ENCODE measurements at places on chromosomes 3 and 15.

DNA sequence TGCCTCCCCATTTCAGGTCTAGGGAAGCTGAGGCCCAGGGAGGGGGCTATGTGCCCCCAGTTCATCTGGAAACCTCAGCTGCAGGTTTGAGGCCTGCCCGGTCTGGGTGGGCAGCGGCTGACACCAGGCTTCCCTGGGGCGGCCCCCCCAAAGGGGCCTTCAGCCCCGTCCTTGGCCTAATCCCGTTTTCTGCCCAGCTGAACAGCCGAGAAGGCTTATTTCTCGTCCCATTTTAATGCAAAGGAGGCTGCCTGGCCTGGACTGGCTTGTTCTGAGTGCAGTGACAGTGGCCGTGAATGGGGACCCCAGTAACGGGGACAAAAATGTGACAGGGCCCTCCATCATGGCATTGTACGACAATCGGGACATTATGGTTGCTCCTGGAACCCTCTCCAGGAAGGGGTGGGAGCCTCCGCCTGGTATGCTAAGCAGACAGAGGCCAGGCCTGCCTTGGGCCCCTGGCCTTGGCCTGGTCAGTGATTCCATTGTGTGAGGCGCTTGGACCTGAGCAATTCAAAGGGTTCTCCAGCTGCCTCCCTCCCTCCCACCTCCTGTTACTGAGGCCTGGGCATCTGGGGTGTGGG lies 93.9 kb downstream of the WNT7A start:
- DNase-seq = no peak

- DNase-seq = no peak
Observed at GRCh38 chr3:49339581-49339940, 292 bp downstream of the USP4 start.

GRCh38 chr3:178498871-178499270 lies 37.4 kb upstream of the KCNMB2 start:
- DNase-seq = no peak

GRCh38 chr3:140268103-140268502 lies 333.1 kb downstream of the CLSTN2 start:
- DNase-seq = no peak

GRCh38 chr15:47442371-47442770 lies 274.9 kb upstream of the SEMA6D start:
- no peak for DNase-seq

Data from left kidney (tissue), 8 donors.